ENCODE measurements at places on chromosomes 3 and 15. TPM values are rescaled to one million over a fixed set of nuclear protein-coding genes. Genes with fewer than 3 reads are reported as not detected.

- no peak for DNase-seq
Observed at GRCh38 chr3:72907131-72907711, 19.4 kb downstream of the GXYLT2 start.

DNA sequence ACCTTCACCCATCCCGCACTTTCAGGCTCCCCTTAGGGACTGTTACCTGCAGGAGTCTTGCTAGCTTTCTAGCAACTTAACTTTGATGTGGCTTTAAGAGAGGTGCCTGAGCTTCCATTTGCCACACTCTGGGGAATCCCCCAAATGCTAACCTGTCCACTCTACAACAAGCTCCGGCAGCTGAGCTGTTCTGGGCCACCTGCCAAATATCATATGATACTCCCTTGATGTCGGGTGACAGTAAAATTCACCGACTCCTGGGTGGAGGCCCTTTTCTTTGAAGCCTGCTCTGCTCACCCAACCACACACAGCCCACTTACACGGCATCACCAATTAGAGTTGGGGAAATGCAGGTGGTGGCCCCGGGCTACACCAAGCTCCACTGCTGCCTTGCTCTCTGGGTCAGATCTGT lies 38.0 kb upstream of the XCR1 start:
- no peak for DNase-seq

DNA sequence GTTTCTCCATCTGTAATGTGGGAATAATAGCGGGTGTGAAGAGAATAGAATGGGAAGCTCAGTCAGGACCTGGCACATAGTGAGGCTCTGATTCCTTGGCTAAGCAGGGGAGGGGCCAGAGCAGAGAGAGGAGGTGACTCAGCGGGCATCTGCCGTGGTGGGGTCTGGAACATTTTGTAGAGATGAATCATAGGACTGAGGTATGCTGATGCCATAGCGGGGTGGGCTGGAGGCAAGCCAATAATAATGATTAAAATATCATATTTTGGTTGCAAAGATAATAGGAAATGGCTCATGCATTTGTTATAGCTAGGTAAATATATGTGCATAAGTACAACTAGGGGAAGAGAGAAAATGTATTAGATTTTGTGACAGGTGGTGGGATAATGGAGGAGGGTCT lies 11.2 kb downstream of the TGM4 start:
- no peak for DNase-seq

GRCh38 chr3:170132335-170132734 lies 49.2 kb downstream of the PHC3 start:
- no peak for DNase-seq

- no peak for DNase-seq
Observed at GRCh38 chr3:137165117-137165806, 207.5 kb downstream of the IL20RB start.

GRCh38 chr3:18538463-18539230 lies 113.5 kb upstream of the SATB1 start:
- no peak for DNase-seq

GRCh38 chr3:132342610-132343009 lies 25.4 kb downstream of the ACP3 start:
- no peak for DNase-seq

DNA sequence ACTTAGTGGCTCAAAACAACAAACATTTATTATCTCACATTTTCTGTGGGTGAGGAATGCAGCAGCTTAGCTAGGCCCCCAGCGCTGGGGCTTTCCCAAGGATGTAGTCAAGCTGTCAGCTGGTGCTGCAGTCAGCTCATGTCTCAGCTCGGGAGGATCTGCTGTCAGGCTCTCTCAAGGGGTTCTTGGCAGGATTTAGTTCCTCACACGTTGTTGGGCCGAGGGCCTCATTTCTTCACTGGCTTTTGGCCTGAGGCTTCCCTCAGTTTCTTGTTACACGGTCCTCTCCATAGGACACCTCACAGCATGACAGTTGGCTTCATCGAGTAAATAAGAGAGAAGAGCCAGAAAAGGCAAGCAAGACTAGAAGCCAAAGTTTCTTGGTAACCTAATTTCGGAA lies 13.7 kb upstream of the U2SURP start:
- no peak for DNase-seq

DNA sequence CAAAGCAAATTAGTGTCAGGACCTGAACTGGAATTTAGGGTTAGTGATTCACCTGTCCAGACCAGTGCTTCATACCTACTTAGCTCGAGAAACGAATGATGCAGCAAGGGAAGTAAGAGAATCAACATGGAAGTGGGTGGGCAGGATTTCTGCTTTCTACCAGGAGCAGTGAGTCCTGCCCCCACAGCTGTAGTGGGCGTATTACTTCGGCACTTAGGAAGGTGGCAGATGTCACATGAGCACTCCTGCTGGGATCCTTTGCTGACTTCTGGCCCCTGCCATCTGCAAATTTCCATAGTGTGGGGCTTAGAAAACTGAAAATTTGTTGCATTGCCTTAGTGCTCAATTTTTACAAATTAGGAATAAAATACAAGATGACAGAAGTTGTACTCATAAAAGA lies 31.2 kb downstream of the RYR3 start:
- no peak for DNase-seq

GRCh38 chr15:90191794-90192509 lies 9.2 kb upstream of the SEMA4B start:
- DNase-seq, result no peak

GRCh38 chr3:142817897-142818296 lies 71.0 kb downstream of the PCOLCE2 start:
- no peak for DNase-seq

GRCh38 chr3:178671377-178671776 lies 135.1 kb downstream of the KCNMB2 start:
- DNase-seq, result no peak

- DNase-seq, result peak; percentile 67
Observed at GRCh38 chr15:57312318-57313133, 63.8 kb upstream of the CGNL1 start.

DNA sequence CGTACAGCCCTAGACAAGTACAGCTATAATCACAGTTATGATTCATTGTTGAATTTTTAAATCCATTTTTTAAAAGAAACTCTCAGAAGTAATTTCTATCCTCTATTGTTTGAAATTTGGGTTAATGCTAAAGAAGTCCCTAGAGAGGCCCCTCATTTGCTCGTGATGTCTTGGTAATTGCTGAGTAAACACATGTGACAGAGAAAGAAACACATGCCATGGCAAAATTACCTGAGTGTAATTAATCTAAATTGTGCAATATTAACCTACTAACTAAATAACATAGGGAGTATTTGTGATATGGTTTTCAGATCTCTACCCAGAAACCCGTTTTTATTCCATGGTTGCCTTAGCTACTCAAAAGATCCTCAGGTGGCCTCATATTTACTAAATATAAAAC lies 10.8 kb downstream of the NEK10 start:
- no peak for DNase-seq

- DNase-seq, result no peak
Observed at GRCh38 chr3:85525264-85525663, 566.5 kb downstream of the CADM2 start.

- no peak for DNase-seq
Observed at GRCh38 chr15:60528530-60528929, 49.6 kb upstream of the ICE2 start.

DNA sequence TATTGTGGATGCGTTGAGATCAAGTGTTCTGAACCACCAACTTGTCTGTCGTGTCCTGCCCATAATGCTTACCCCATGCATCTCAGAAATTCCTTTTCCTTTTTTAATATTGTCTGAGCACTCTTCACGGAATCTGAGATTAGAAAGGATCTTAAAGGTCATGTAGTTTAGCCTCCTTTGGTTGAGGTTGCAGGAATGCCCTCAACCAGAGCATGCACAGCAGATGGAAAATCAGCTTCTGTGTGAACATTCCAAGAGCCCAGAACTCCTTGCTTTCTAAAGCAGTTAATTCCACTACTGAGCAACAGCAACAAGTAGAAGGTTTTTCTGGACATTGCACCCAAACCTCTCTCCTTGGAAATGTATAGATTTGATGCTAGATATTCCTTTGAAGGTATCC lies 153.7 kb downstream of the TPRG1 start:
- no peak for DNase-seq

- no peak for DNase-seq
Observed at GRCh38 chr15:47731230-47731629, 13.9 kb downstream of the SEMA6D start.

The EOGT gene
- total RNA-seq, result 37.9 TPM

The PRC1 gene
- 3.8 TPM for total RNA-seq

The ADAMTS17 gene
- 2.3 TPM for total RNA-seq

The CLRN1 gene
- total RNA-seq, result not detected

The GABRR3 gene
- total RNA-seq, result not detected

The SCAMP5 gene
- total RNA-seq, result 1.7 TPM

The MYRIP gene
- 1.8 TPM for total RNA-seq

The ARNT2 gene
- 1.8 TPM for total RNA-seq
